Esophagus squamous epithelium (tissue), 5 donors: ENCODE measurements at places on chromosomes 4 and X.

- no peak for DNase-seq
Observed at GRCh38 chrX:132953354-132953753, 5.1 kb downstream of the HS6ST2 start.

DNA sequence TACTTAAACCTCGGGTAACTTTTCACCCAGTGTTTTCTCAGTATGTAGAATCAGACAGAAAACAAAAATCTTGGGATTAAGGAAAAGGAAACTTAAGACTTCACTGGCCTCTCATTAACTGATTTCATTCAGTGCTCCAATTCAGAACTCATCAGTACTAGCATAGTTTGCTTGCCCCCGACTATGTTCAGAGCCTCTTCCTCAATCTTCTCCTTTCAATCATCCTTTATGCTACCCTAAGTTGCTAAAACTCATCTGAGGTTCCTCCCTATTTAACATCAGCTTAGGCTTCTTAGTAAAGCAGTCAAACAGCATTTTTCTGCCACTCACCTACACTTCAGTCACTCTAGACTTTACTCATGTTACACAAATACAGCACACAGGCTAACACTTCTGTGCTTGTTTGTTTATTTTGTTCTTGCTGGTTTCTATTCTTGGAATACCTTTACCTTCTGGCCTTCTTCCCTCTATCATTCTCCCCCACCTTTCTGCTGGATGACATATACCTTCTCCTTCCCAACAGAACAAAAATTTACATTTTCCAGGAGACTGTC lies 163.0 kb upstream of the TLL1 start:
- DNase-seq = no peak

DNA sequence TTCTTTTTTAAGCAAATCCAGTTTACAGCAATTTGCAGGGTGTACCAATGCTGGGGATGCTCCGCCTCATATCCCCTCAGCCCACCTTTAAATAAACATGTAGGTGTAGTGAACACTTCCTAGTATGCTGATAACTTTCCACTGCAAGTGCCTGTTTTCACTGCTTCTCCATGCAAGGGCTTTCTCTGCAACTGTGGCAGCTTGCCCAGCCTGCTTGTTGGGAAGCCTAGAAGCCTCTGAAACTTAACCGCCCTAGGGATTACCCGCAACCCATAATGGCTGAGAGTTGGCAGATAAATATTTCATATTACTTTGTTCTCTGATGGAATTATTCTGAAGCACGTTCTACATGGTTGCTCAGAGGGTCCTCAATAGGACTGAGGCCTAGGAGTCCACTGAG lies 253.7 kb upstream of the DDX53 start:
- DNase-seq = no peak

- DNase-seq = no peak
Observed at GRCh38 chrX:7223271-7223670, 75.3 kb upstream of the PUDP start.

DNA sequence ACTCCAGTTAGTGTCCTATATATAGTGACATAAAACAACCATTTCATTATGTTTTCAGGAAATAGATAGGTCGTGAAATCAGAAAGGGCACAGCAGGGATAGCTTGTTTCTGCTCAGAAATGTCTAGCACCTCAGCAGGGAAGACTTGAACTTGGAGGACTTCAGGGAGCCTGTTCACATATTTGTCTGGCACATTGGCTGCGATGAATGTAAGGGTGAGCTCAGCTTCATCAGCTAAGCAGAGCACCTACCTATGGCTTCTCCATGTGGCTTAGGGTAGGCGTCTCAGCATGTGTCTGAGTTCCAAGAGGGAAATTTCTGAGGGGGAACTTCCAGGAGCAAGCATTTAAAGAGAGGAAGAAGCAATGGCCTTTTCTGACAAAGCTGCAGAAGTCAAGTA lies 126.2 kb downstream of the PCDH10 start:
- DNase-seq = no peak

DNA sequence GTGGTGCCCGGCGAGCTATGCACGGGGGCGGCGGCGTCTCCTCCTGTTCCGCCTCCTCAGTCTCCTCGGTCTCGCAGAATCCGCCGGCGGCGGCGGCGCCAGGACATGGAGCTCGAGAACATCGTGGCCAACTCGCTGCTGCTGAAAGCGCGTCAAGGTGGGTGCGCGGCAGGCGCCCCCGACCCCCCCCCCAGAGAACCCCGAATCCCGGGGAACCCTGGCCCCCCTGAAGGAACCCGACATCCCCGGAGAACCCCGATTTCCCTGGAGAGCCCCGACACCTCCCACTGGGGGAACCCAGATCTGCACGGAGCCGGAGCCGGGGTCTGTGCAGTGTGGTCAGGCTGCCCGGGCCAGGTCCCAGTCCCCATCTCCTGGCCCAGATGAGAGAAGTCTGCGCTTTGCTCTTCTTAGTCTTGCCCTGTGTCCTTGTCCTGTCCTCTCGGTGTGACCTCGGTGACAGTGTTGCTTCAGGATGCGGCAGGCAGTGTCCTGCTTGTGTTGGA lies 648 bp downstream of the GRK4 start:
- DNase-seq = no peak
